Stimulated activated CD8-positive, alpha-beta memory T cell treated with anti-CD3 and anti-CD28 coated beads, Interleukin-7, amount 100 ng/mL, for 1 hour (primary cell): ENCODE measurements at places on chromosomes 5 and 9.

DNA sequence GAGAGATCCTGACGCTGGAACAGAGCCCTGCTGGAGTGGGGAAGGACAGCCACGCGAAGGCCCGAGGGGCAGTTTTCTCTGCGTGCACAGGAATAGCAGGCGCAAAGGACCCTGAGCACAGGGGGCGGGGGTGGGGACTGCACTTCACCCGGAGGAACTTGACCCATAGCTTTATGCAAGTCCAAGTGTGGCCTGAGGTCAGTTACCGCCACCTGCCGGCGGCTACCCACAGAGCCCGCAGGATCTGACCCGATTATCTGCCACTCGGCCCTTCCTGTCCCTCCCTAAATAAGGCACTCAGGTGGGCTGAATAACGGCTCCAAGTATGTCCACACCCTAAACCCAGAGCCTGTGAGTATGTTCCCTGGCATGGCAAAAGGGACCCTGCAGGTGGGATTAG is 65.4 kb upstream of the FCN1 start:
- no peak for DNase-seq

- no peak for DNase-seq
Observed at GRCh38 chr5:89668821-89669220, 740.7 kb downstream of the CETN3 start.

DNA sequence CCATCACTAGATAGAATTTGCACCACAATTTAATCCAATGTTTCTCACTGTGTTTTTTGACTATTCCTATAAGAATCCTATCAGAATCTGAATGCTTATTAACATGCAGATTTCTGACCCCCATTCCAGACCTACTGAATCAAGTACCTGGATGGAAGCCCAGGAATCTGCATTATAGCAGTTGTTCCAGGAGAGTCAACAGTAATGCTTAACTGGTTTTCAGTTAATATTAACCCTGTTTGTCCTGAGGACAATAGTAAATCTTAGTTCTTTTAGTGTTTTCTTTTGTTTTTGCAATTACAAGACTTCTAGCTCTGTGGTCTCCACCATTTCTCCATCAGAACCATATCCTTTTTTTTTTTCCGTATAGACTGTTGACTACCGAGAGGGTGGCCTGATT is 168.2 kb downstream of the SREK1 start:
- no peak for DNase-seq

DNA sequence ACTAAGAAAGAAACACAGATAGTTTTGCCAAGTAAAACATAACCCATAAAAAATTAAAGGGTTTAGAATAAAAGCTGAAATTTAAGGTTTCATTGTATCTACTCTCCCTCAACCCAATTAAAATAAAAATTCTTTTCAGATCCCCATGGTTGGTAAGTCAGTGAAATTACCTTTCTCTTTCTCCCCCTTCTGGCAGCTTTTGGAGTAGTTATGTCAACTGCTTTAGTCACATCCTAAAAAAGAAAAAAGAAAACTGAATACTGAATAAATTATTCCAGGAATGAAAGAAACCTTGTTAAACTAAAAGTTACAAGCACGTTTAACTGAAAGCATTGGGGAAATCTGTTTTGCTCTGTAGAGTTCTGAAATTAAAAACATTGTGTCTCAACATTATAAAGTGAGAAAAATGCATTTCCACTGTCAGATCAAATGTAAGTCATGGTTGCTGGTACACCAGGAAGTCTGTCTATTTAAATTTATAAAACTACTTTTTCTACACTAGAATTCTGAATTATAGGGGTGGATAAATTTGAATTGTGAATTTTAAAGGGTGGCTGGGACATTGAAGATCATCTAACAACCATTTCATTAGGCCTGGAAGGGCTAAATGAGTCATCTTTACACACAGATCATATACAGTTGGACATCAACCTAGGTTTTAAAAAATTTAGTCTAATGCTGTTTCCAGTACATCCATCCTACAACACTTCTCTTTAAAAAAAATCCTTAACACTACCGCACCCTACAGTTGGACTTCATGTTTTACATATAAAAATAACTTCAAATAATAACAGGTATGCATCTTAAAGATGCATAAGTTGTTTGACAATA is 24.7 kb downstream of the PSIP1 start:
- no peak for DNase-seq

GRCh38 chr5:123605822-123606221 is 93.8 kb downstream of the CSNK1G3 start:
- DNase-seq: no peak
